SK-N-SH (cell line): ENCODE measurements at places on chromosomes 11 and 22. TPM values are rescaled to one million over a fixed set of nuclear protein-coding genes. Genes with fewer than 3 reads are reported as not detected.

TMEM184B gene
- polyA plus RNA-seq, result 17.4 and 25.3 TPM in 2 replicates

- DNase-seq, result no peak
These were observed 36.2 kb upstream of the CCDC188 start for GRCh38 chr22:20186871-20187546.

CRYBB1 gene
- 0.05 TPM in 1 of 2 replicates, not detected in the other for polyA plus RNA-seq

DNA sequence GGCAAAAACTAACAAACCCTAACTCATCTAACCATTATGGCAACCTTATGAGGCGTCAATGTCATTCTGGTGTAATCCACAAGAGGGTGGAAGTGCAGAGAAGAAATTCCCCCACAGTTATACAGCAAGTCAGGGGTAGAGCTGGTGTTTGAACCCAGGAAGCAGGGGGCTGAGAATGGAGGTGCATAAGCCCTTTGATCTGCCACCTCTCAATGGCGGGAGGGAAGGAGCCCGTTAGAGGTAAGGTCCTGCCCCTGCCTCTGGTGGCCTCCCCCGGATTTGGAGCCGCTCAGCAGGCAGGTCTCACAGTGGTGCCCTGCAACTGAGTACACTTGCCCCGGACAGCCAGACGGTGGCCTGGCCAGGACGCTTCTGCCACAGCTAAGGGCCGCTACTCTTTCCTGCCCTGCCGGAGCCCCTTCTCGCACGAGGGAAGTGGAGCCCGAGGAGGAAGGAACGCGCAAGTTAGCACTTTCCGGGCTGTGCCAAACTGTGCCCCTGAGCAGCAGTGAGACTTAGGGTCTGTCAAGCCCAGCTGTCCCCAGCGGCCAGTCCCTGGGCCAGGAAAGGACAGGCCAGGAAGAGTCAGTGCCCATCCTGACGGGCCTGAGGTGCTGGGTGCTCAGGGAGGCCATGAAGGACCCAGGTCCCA is 1.1 kb downstream of the FXYD2 start:
- no peak for DNase-seq

PTPN5 gene
- polyA plus RNA-seq, result not detected in 2 replicates

TSPAN32 gene
- polyA plus RNA-seq, result 0.12 and 0.18 TPM in 2 replicates

DNA sequence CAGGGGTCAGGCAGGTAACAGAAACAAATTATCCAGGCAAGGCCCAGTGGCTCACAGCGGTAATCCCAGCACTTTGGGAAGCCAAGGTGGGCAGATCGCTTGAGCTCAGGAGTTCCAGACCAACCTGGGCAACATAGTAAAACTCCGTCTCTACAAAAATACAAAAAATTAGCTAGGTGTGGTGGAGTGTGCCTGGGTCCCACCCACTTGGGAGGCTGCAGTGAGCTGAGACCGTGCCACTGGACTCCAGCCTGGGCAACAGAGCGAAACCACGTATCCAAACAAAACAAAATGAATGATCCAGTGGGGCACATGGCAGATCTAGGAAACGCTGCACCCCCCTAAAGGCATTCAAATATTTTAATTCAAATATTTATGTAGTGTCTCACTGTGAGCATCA is 9.9 kb downstream of the NUMA1 start:
- no peak for DNase-seq

GRCh38 chr22:31853736-31854495 is 90.4 kb upstream of the YWHAH start:
- no peak for DNase-seq

- DNase-seq, result no peak
These were observed 4.3 kb downstream of the CD59 start for GRCh38 chr11:33731723-33732531.

- no peak for DNase-seq
These were observed 331.8 kb downstream of the DYNC2H1 start for GRCh38 chr11:103441021-103441420.

- DNase-seq, result peak; percentile 69
These were observed 94.5 kb downstream of the CADM1 start for GRCh38 chr11:115409691-115410220.

CRYAB gene
- 0.92 and 1.5 TPM in 2 replicates for polyA plus RNA-seq

DNA sequence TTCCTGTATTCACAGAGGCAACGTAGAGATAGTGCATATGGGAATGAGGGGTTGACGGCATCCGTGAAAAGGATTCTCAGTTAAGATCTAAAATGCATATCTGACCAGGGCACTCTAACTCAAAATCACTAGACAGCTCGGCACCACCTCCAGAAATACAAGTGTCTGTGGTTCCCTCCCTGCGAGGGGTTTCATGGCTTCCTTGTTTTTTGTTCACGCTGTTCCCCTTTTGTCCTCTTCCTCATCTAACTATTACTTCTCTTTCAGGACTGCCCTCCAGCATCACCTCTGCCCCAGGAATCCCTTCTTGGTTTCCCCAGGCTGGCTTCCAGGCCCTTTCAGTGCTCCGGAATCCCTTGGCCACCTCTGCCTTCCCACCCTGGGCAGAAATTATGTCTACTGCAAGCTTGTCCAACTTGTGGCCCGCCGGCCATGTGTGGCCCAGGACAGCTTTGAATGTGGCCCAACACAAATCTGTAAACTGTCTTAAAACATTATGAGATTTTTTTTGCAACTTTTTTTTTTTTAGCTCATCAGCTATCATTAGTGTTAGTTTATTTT is 159.9 kb downstream of the FBXO7 start:
- DNase-seq, result no peak

- no peak for DNase-seq
These were observed 19.9 kb downstream of the KDM2A start for GRCh38 chr11:67138922-67139321.

DNA sequence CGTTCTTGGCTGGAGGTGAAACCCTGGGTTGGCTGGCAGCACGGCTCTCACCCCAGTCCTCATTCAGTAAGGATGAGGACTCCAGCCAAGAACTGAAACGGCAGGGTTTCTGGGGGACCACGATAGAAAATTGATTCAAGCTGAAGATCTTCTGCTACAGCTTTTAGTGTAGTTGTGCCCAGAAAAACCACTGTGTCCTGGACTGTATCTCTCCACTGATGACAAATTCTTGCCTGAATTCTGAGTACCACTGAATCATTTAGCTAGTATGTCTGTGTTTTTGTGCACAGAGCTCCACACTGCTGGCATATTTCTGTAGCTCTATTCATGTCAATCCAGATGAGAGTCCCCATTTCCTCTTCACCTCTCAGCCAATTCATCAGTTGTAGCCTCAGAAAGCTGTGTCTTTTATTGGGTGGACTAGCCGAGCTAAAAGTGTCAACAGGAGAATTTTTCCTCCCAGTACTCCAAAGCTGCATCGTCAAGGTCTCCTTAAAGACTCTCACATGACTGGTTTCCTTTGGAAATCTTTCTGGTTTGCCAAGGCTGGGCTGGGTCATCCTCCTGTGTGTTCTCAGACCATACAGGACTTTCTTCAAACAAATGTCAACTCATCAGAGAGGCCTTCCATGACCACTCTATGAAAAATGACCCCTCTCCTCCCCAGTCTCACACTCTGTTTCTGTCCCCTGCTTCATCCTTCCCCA is 144.6 kb downstream of the LDLRAD3 start:
- no peak for DNase-seq

OR5L1 gene
- polyA plus RNA-seq, result not detected in 2 replicates

DNA sequence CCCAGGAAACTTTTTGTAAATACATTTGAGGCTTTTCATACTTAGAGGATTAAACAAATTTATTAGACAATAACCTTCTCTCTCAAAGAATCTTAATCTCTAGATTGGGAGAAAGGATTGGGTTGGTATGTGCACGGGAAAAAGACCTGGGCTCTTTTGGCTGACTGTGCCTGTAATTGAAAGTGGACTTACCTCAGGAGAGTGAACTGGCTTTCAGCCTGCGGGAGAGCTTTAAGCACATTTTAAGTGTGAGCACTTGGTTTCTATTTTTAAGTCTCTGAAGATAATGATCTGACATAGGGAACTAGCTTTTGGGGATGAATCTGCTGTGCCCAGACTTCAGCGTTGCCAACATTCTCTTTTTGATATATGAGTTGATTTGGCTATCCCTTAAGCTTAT is 35.8 kb downstream of the UVRAG start:
- DNase-seq, result no peak

DNA sequence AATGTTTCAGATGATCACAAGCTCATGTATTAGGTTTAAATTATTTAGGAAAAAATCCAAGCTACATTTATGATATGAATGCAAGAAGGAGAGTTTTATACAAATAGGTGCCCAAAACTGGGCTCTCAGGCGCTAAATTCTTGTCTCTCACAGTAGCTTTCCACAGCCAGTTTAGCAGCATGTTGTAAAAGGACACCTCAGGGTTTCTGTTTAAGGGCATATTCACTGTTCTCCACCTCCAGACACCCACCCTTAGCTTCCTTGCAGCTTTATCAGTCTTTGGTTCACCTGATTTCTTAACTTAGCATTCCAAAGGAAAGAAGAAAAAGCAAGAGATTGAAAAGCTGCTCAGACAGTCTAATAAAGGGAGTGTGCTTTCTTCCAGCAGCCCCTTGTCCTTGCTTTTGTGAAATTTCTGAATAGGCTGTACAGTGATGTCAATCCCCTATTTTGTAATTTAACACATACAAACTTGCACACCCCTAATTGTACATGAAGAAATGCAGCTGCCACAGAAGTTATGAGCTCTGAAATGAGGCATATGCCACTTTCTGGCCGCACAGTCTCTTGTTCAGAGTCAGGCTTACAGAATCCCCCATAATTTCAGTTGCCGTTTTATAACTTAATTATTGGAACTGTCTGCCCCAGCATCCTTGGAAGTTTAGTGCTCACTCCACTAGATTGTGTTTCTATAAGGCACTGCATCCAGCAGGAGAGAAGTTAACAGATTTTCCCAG is 262.1 kb downstream of the DDX10 start:
- DNase-seq, result no peak

ROBO3 gene
- polyA plus RNA-seq, result 59.8 and 61.2 TPM in 2 replicates

GRCh38 chr11:9280655-9281301 is 15.6 kb upstream of the DENND5A start:
- no peak for DNase-seq

DNA sequence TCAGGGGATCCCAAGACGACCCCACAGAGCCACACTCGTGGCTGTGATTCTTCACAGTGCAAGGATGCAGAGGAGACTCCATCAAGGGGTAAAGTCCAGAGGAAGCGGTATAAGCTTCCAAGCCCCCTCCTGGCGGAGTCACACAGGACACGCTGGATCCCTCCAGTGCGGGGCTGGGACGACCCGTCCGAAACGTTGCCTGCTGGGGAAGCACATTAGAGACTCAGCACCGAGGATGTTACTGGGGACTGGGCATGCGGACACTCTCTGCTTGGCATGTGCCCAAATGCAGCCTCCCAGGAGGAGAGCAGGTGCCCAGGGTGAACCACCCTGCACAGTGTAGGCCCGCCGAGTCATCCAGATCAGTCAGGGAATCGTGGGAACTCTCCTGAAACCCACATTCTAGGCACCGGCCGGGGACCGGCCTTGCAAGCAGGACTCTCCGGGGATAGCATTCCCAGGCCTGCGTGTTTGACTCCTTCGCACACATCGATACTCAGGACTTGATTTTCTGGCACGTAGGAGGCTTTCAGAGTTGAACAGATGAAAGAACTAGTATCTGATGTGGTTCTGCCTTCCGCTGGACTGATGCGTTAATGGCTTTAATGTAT is 229.8 kb downstream of the TBC1D22A start:
- no peak for DNase-seq

MS4A1 gene
- not detected in 2 replicates for polyA plus RNA-seq

DKK3 gene
- polyA plus RNA-seq, result 1,174 and 1,491 TPM in 2 replicates

SYCE3 gene
- 2.1 and 3.6 TPM in 2 replicates for polyA plus RNA-seq

- no peak for DNase-seq
These were observed 157.6 kb downstream of the RAB38 start for GRCh38 chr11:88017666-88018065.

GRCh38 chr22:50630376-50630775 is 2.4 kb upstream of the ARSA start:
- no peak for DNase-seq

DNA sequence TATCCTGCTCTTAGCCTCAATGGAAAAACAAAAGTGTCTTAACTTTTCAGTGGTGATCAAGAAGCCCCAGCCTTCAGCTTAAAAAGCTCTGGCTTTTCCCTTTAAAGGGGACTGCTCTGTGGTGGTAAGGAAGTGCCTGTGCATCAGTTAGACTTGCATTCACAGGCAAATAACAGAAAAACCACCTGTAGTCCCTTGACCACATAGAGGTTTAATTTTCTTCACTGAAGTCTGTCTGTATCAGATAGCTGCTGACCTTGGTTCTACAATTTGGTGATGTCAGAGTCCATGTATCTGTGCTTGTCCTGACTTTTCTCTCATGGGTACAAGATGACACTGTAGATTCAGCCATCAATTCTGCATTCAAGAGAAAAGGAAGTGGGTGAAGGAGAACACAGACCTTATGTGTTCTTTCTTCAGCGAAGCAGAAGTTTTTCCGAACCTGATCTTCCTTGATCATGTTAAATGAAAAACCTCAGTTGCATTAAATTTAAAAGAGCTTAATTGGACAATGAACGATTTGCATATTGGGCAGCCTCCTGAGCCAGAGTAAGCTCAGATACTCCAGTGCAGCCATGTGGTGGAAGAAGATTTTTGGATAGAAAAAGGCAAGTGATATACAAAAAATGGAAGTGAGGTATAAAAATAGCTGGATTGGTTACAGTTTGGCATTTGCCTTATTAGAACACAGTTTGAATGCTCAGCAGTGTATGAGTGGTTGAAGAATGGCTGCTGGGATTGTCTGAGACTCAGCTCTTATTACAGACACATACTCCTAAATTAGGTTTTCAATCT is 43.2 kb upstream of the RDX start:
- DNase-seq, result no peak

- no peak for DNase-seq
These were observed 118.9 kb downstream of the MSANTD4 start for GRCh38 chr11:105903113-105903512.

- no peak for DNase-seq
These were observed 15.5 kb downstream of the NFAM1 start for GRCh38 chr22:42416671-42417230.

- no peak for DNase-seq
These were observed 921.7 kb downstream of the LRRC4C start for GRCh38 chr11:40537734-40538133.

- DNase-seq, result no peak
These were observed 49.1 kb downstream of the XKR3 start for GRCh38 chr22:16776080-16776479.

GRCh38 chr11:351411-351810 is 17.9 kb upstream of the B4GALNT4 start:
- no peak for DNase-seq

PNPLA5 gene
- polyA plus RNA-seq, result not detected in 2 replicates

GRCh38 chr11:20035701-20036601 is 124.3 kb downstream of the DBX1 start:
- no peak for DNase-seq

DNA sequence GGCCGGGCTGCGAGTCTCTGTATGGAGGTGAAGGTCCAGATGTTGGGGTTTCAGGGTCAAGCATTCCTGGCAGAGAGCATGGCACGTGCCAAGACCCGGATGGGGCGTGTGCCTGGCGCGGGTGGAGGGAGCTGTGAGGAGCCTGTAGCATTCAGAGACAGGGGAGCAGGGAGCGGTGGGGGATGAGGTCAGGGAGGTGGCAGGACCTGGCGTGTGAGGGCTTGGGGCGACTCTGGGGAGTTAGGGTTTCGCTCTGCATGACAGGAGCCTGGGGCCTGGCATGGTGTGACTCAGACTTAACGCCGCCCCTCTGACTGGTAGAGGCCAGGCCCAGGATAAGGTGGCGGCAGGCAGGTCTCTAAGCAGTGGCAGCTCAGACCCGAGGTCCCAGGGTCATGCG is 103.0 kb downstream of the KCNQ1 start:
- DNase-seq, result no peak
